ENCODE measurements at places on chromosomes 7 and 10. TPM values are rescaled to one million over a fixed set of nuclear protein-coding genes. Genes with fewer than 3 reads are reported as not detected.

DNA sequence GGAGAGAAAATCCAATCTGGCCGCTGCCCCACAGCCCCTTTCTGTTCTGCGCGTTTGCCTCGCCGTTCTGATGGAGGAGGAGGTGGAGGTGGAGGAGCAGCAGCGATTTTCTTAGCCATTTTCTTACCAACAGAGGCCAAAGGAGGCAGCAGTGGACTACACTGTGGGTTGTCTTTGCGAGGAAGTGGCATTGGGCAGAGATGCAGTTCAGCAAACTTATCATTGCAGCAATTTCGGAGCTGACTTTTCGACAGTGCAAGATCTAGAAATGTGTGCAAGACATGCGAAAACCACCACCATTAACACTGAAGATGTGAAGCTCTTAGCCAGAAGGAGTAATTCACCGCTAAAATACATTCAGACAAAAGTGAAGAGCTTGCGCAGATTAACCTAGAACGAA lies 1.9 kb upstream of the ARL4A start:
- no peak for DNase-seq

GRCh38 chr10:102491136-102491535 lies 11.4 kb downstream of the ACTR1A start:
- DNase-seq: no peak

DNA sequence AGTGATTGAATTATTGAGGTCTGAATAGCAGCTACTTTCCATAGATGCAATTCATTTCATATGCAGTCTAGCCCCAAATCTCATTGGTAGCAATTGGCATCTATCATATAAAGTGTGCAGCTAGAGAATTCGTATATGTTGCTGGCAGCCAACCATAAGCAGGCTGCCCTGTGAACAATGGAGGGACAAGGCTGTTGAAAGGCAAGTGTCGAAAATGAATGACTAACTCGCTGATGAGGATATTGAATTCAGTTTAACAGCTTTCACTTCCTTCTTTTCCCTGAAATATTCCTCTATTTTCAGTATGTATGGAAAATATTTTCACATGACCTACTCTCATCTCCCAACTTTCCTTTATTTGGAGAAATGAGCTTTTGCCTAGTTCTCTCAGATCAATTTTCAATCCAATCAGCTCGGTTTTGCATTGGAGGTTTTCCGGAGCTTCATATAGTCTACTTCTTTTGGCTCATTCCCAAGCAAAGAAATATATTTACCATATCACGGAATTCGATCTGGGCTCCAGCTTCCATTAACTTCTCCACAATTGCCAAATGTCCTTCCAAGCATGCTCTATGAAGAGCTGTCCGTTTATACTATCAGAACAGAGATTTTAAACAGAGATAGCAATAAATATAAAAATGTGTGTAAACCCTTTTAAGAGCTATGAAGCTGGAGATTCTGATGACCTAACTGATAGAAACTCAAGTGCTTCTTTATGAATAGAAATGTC lies 3.5 kb downstream of the ANKRD1 start:
- DNase-seq: no peak

GRCh38 chr10:15242261-15242840 lies 73.9 kb upstream of the NMT2 start:
- no peak for DNase-seq

DNA sequence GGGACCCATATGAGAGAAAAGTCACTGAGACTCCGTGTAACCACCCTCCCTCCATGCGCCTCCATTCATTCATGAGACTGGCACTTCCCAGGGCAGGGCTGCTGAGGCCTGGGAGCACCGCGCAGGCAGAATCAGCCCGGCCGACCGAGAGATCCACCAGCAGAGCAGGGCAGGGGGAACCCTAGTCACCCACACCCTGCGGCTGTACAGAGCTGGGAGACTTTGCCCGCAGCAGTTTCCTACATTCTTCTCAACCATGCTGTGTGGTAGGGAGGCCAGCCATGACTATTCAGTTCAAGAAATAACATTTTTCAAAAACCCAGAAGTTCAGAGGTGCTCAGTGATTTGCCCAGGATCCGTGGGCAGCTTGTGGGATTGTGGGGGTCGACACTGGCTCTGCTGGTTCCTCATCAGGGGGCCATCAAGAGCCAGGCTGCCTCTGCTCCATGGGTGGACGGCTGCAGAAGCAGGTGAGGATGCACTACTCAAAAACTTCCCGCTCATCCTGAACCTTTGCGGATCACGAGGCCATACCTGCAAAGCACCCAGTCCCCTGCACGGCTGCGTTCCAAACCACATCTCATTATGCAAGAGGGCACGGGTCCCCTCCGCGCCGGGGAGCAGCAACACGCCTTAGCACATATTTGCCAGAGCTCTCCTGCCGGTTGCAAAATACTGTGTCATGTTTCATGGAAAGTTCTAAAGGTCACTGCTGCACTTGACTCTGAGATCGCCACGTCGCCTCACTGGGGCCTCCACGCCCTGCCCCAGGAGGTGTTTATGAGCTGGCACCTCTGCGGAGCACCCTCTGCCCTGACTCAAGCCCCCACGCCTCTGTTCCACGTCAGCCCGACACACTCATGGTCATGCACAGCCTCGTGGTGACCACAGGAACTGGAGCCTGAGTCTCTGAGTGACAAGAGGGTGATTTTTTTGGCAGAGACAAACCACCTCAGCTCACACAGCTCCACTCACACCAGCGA lies 132.0 kb downstream of the PRKAG2 start:
- no peak for DNase-seq

Gene FKBP6
- not detected for total RNA-seq

Gene KEL
- total RNA-seq: not detected
